ENCODE measurements at places on chromosomes 11 and 22.

GRCh38 chr11:93540896-93541553, 2.2 kb downstream of the SMCO4 start:
- DNase-seq, result no peak

- no peak for DNase-seq
These were observed 1.6 kb upstream of the BRSK2 start for GRCh38 chr11:1387961-1388762.

GRCh38 chr22:24997023-24997422, 44.5 kb downstream of the KIAA1671 start:
- DNase-seq, result no peak

- DNase-seq, result no peak
These were observed 140.3 kb downstream of the GRIK4 start for GRCh38 chr11:120651836-120652235.

DNA sequence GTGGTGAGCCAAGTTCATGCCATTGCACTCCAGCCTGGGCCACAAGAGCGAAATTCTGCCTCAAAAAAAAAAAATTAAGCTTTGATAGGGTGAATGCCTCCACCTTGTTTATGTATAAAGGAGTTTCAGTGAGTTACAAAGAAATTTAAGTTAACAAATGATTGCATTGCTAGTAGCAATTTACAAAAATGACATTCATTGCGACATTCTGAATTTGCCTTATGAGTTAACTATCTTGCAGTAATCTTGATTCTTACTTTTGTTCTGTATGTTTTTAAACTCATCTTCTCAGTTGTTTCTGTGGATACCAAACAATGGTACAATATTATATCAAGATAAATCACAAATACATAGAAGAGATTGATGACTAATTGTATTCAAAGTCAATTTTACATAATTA, 207.0 kb downstream of the DDX10 start:
- DNase-seq, result no peak

GRCh38 chr11:38208951-38209350, 1610.9 kb upstream of the RAG2 start:
- no peak for DNase-seq

GRCh38 chr22:33372875-33373274, 314.7 kb upstream of the SYN3 start:
- DNase-seq, result no peak

DNA sequence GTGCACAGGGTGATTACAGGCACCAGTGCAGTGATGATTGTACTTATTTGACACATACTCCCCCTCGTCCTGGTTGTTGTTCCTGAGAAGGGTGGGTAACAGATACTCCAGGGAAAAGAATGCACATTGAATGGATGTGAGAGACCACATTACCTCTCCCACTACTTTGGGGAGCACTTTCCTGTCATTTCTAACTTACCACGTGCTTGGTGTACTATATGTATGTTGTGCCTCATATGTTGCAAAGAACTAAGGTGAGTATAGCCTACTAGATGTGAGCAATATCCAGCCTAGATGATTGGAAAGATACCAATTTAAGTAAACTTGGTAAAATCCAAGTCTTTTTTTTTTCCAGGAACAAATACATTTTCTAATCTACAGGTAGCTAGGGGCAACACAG, 14.3 kb upstream of the SCARF2 start:
- DNase-seq, result no peak

DNA sequence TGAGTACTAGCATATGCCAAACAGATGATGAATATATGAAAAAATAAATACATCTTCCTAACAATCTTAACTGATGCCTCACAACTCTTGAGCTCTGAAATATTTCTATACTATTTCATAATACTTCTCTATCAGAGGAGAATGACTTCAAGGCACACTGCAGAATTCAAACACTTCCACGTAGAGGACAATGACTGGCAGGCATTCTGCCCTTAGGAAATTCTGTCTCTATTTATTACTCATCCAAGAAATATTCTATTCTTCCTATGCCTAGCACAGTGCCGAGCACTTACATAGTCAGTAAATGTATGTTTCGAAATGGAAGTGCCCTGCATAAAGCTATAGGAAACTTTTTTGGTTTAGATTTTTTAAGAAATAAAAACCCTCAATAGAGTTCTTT, 809.1 kb downstream of the DLG2 start:
- DNase-seq, result no peak

DNA sequence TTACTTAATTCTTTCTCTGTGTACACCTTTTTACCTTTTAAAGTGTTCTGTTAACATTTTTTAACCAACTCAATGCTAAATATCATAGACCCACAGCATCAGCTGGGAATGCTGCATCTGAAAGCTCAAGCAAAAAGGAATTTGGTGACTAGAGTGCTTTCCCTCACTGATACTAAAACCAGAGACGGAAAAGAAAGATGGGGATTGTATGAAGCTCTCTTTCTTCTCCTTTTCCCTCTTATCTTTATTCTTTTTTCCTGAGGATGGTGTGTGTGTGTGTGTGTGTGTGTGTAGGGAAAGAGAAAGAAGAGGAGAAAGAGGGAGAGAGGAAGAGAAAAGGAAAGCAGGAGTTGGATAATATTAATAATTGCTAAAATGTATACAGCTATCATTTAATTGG, 4.1 kb upstream of the SIK2 start:
- DNase-seq, result no peak

GRCh38 chr11:91926965-91927364, 297.7 kb upstream of the FAT3 start:
- no peak for DNase-seq

- DNase-seq, result no peak
These were observed 35.4 kb downstream of the LMO1 start for GRCh38 chr11:8228231-8228630.

- DNase-seq, result no peak
These were observed 36.8 kb downstream of the BRD1 start for GRCh38 chr22:49790912-49791311.

DNA sequence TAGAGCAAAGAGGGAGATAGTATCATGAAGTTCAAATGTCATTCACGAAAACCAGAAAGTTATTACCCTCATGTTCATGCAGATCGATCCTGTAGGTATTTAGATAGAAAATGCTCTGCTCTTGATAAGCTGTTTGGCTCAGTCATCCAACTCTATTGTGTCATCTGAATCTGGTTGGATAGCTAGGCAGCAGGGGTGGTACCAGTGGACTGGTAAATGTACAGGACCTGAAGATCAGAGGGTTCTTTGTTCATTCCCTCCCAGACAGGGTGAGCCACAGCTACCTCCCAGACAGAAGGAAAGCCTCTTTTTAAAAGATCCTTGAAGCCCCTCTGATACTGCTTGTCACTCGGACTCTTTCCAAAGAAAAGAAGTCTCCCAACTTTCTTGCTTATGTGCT, 29.8 kb upstream of the DRD2 start:
- DNase-seq, result no peak

DNA sequence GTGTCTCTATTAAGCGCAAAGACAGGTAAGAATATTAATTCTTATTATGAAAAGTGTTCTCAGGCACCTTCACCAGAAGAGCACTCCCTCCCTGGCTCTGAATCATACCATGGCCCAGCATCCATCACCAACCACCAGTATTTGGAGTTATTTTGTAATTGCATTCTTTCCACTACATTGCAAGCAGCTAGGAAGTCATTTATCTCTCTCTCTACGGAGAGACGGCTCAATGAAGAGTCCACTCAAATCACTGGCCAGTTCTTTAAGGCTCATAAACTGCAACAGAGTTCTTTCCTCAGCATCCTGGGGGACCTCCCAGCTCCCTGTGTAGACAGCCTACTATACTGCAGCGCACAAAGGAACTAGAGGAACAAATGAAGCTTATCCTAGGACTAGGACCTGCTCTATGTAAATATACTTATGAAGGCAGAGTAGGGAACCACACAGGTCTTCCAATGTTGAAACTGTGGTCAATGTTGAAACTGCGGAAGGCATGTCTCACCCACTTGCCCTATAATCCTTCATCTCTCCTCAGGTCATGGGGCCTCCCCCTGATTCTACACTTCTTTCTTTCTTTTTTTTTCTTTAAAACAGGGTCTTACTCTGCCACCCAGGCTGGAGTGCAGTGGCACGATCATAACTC, 63.4 kb downstream of the AAMDC start:
- DNase-seq, result no peak

GRCh38 chr11:65796726-65797601, 10.1 kb downstream of the OVOL1 start:
- no peak for DNase-seq

GRCh38 chr11:61151545-61152252, 9.5 kb downstream of the VPS37C start:
- DNase-seq, result no peak

DNA sequence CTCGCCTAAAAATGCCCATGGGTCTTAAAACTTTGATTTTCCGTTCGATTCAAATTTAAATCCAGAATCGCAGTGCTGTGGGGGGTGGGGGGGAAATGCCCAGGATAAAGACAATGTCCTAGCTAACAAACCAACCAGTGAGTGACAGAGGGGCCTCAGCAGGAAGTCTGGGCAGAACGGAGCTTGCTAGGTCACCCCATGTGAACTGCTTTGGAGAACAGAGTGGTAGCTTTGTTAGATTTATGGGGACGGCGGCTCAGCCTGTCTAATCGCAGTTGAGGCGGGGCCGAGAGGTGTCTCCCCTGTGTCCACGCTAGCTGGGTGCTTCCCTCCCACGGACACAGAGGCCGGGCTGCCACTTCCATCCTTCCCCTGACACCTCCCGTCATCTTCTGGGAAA, 243.9 kb downstream of the CTTN start:
- DNase-seq, result no peak

DNA sequence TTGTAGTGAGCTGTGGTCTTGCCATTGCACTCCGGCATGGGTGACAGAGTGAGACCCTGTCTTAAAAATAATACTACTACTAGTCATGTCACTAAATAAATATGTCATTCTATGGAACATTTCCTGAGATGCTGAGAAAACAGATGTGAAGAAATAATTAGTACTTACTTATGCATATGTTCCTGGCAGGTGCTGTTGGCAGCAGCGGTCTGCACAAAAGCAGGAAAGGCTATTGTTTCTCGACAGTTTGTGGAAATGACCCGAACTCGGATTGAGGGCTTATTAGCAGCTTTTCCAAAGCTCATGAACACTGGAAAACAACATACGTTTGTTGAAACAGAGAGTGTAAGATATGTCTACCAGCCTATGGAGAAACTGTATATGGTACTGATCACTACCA, 8.8 kb downstream of the ARCN1 start:
- DNase-seq, result no peak

DNA sequence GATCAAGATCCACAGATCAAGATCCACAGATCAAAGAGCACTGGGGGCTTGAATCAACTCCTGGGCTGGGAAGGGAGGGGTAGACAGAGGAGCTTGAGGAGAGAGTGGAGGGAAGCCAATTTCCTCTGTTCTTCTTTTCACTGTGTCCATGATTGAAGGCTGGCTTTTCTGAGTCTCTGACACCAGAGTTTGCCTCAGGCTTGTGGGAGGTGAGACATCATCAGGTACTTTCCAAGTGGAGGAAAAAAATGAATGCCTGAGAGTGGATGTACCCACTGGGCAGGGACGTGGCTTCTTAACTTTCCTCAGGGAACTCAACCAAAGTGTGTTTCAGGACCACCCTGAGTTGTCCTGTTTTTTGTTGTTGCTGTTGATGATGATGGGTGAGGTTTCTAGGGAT, 11.0 kb upstream of the HEPHL1 start:
- no peak for DNase-seq

- DNase-seq, result no peak
These were observed 14.0 kb upstream of the NRGN start for GRCh38 chr11:124725719-124726105.

DNA sequence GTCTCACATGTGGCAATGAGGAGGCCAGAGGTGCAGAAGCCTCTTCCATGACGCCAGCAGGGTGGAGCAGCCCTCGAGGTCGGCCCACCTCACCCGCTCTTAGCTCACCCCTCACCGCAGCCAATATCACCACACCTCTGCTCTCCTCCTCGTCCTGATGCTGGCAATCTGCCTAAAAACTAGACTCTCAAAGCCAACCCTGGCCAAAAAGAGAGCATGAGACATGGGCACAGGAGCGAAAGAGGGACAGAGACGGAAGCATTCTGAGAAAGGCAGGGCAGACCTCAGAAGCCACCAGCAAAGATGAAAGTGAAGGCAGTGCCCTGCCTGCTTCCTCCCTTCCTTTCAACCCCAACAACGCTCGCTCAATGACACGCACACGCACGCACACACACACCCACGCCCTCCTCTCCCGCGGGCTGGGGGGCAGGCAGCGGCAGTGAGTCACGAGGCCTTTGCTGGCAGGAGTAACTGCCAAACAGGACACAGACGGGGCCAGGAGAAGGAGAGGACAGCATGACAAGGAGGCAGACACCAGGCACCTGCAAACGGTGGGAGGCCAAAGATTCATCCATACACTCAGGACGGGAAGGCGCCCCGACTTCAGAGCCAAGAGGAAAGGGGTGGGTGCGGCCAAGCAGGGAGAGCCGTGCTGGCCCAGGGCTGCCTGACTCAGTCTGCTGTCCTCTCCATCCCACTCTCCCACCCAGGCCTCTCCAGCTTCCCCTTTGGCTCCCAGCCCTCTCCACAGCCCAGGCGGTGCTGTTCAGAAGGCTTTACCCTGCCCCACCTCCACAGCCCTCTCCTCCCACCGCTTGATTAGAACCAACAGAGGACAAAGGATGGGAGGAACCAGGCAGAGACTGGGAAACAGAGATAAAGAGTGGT, 11.4 kb downstream of the IGSF9B start:
- peak; percentile 82 for DNase-seq

DNA sequence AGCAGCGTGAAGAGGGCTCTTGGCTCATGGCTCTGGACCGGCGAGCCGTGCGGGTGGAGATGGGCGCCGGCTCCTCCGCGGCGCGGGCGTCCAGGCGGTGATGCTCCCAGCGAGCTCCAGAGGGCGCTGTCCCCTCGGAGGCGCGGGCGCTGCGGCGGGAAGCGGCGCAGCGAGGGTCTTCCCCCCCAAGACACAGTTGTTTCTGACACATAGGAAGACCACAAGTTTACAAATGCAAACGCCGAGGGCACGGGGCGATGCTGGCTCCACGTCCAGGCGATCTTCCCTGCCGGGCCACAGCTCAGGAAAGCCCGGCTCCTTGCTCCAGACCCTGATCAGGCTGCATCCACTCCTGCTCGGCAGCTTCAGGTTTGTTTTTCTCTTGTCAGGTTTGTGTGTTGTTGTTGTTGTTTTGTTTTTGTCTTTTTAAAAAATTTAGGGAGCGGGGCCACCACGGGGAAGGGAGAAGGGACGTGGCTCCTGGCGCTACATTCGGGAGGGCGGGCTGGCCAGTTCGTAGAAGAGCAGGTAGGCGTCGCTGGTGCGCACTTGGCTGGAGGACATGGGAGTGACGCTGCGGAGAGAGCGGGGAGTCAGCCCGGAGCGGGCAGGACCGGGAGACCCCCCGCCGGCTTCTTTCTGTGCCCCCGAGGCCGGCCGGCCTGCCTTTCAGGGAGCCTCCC, 10.0 kb upstream of the MFRP start:
- peak; percentile 63 for DNase-seq

DNA sequence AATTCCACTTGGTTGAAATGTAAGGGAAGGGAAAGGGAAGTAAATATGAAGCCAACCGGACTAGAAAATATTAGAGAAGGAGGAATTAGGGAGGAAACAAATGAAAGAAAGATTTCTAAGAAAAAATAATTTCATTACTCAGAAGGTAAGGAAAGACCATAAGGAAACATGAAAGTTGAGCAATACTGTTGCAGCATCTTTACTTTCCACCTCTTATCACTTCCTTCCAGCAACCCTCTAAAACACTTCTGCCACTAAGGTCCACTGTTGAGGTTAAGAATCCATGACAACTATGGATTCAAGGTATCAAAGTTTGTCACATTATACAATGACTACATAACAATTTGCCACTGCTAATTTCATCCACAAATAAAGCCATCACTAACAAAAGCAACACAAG, 308.6 kb downstream of the DLG2 start:
- DNase-seq, result no peak
